GM12878 (cell line): ENCODE measurements at places on chromosomes 13 and 19.
A peak's percentile ranks its signal among the peaks of the same experiment; 100 is the strongest.

- H3K27me3 ChIP-seq = no peaks in the 10 kb centered on the region
- no peak overlapping the region for H3K4me3 ChIP-seq
- H3K4me1 ChIP-seq = no peaks in the 10 kb centered on the region
- no peak for DNase-seq
- peaks cover 33% of the 10 kb centered on the region for H3K36me3 ChIP-seq
- H3K27ac ChIP-seq = no peak overlapping the region
Measured at GRCh38 chr19:12629215-12629614, 18.5 kb downstream of the ZNF791 start.

- H3K27me3 ChIP-seq = no peaks in the 10 kb centered on the region
- peak overlapping the region; percentile 69; the same call in 1 of the 2 replicates for H3K4me3 ChIP-seq
- H3K27ac ChIP-seq = peak overlapping the region; percentile 6; the same call in 1 of the 2 replicates
- H3K36me3 ChIP-seq = no peaks in the 10 kb centered on the region
- no peak for DNase-seq
Measured at GRCh38 chr19:3357992-3358688, 8.2 kb upstream of the NFIC start.

GRCh38 chr19:10422046-10422461, 1.7 kb downstream of the PDE4A start:
- DNase-seq = no peak
- H3K4me3 ChIP-seq = no peak overlapping the region
- peaks cover 56% of the 10 kb centered on the region for H3K4me1 ChIP-seq
- no peak overlapping the region for H3K27ac ChIP-seq
- no peaks in the 10 kb centered on the region for H3K36me3 ChIP-seq
- H3K27me3 ChIP-seq = peaks cover 17% of the 10 kb centered on the region

- H3K36me3 ChIP-seq = no peaks in the 10 kb centered on the region; the same call in 1 of the 2 replicates
- peak overlapping the region; percentile 14; the same call in 1 of the 2 replicates for H3K27ac ChIP-seq
- no peak overlapping the region for H3K4me3 ChIP-seq
- DNase-seq = no peak
- H3K27me3 ChIP-seq = no peaks in the 10 kb centered on the region
- H3K4me1 ChIP-seq = peaks cover 28% of the 10 kb centered on the region
Measured at GRCh38 chr13:99272481-99272880, 14.3 kb upstream of the GPR18 start.

DNA sequence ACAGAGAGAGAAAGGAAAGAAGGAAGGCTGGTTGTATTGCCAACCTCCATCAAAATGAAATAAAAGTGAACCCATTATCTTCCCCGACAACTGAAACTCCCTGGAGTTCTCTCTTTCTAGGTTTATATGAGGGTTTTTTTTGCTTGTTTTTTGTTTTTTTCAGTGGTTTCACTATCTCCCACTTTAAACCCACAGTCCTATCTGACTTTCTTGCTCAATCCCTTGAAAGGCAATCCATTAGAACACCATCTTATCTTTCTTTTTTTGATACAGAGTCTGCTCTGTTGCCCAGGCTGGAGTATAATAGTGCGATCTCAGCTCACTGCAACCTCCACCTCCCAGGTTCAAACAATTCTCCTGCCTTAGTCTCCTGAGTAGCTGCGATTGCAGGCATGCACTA, 158.0 kb upstream of the MIR17HG start:
- no peak for DNase-seq
- H3K4me3 ChIP-seq = no peak overlapping the region
- H3K36me3 ChIP-seq = no peaks in the 10 kb centered on the region
- H3K4me1 ChIP-seq = no peaks in the 10 kb centered on the region
- no peak overlapping the region for H3K27ac ChIP-seq
- H3K27me3 ChIP-seq = no peaks in the 10 kb centered on the region

- no peaks in the 10 kb centered on the region for H3K27me3 ChIP-seq
- H3K4me3 ChIP-seq = no peak overlapping the region
- DNase-seq = no peak
- H3K4me1 ChIP-seq = no peaks in the 10 kb centered on the region
Measured at GRCh38 chr13:33003458-33004019, 12.7 kb upstream of the KL start.

DNA sequence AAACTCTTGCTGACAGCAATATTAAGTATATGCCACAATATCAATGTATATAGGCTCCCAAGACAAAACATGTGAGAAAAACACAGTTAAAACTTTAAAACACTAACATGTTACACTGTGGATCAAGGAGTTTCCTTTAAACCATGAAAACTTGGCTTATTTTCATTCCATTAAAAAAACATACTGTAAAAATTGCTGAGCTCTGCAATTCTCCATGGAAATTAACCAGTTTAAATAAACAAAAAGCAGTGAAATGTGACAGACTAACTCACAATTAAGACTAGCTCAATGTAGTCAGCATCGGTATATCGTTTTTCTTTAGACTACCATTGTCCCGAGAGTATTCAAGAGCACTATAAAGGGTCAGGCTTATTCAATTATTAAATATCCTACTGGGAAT, 930.5 kb upstream of the SLITRK1 start:
- H3K27ac ChIP-seq = no peak overlapping the region
- H3K36me3 ChIP-seq = no peaks in the 10 kb centered on the region
- H3K4me1 ChIP-seq = no peaks in the 10 kb centered on the region
- no peaks in the 10 kb centered on the region for H3K27me3 ChIP-seq
- no peak for DNase-seq

- no peaks in the 10 kb centered on the region for H3K36me3 ChIP-seq
- H3K4me1 ChIP-seq = no peaks in the 10 kb centered on the region
- no peaks in the 10 kb centered on the region for H3K27me3 ChIP-seq
- no peak overlapping the region for H3K27ac ChIP-seq
Measured at GRCh38 chr13:80313668-80314256, 27.2 kb downstream of the SPRY2 start.

DNA sequence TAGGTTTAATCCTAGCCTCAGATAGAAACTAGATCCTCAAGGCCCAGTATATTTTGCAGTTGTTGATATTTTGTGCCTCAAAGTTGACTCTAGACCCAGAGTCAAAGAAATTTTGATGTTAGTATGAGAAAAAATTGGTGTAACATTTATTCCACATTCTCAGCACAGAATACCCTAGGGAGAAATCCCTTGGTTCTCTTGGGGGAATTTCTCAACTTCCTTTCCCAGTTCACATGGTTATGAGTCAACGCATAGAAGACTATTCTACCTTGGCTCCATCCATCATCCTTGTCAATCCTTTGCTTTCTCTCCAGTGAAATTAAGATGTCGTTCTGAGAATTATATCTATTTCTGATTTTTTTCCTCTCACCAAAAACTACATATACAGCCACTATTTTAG, 145.3 kb downstream of the POSTN start:
- no peak for DNase-seq
- H3K27me3 ChIP-seq = no peaks in the 10 kb centered on the region
- no peak overlapping the region for H3K4me3 ChIP-seq

DNA sequence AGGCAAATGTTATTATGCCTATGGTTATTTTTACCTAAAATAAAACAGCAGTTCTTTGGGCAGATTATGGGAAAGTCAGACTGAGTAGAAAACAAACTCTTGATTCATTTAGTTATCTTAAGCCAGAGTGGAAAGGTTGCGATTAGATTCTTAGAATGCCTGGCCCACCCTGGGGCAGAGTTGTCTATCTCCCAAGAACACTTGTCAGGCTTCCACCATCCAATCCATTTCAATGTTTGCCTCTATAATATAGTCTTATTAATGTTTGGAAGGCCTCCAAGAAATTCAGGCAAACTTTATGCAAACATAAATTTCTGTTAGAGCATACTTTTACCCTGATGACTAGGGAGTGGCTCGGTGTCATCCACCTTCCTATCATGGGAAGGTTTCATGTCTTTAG, 207.0 kb downstream of the SLITRK6 start:
- DNase-seq = no peak
- H3K27me3 ChIP-seq = no peaks in the 10 kb centered on the region
- no peak overlapping the region for H3K27ac ChIP-seq
- no peaks in the 10 kb centered on the region for H3K4me1 ChIP-seq

DNA sequence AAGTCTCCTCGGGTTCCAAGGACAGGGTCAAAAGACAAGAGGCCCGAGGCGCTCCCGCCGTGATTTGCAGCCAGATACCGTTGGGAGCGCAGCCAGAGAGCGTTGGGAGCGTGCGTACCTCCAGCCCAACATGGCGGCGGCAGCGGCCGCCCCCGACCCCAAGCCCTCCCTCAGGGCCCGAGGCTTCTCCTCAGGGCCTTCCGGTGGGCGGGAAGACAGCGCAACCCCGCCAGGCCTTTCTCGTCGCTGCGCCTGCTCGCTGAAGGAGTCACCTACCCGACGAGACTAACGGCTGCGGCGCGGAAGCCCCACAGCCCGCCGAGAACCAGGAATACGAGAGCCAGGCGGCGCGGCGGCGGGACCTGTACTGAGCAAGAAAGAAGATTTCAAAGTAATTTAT, 3.2 kb upstream of the ZNF850 start:
- H3K4me1 ChIP-seq = 0 out of 2 replicates have a peak, but pooled peaks cover 4% of the 10 kb centered on the region
- no peak overlapping the region for H3K27ac ChIP-seq
- no peaks in the 10 kb centered on the region for H3K36me3 ChIP-seq
- no peaks in the 10 kb centered on the region for H3K27me3 ChIP-seq
- no peak for DNase-seq
- H3K4me3 ChIP-seq = no peak overlapping the region

- no peaks in the 10 kb centered on the region for H3K27me3 ChIP-seq
- no peaks in the 10 kb centered on the region for H3K36me3 ChIP-seq
- no peak for DNase-seq
- H3K4me3 ChIP-seq = no peak overlapping the region
Measured at GRCh38 chr19:12784871-12785430, 6.3 kb upstream of the JUNB start.

DNA sequence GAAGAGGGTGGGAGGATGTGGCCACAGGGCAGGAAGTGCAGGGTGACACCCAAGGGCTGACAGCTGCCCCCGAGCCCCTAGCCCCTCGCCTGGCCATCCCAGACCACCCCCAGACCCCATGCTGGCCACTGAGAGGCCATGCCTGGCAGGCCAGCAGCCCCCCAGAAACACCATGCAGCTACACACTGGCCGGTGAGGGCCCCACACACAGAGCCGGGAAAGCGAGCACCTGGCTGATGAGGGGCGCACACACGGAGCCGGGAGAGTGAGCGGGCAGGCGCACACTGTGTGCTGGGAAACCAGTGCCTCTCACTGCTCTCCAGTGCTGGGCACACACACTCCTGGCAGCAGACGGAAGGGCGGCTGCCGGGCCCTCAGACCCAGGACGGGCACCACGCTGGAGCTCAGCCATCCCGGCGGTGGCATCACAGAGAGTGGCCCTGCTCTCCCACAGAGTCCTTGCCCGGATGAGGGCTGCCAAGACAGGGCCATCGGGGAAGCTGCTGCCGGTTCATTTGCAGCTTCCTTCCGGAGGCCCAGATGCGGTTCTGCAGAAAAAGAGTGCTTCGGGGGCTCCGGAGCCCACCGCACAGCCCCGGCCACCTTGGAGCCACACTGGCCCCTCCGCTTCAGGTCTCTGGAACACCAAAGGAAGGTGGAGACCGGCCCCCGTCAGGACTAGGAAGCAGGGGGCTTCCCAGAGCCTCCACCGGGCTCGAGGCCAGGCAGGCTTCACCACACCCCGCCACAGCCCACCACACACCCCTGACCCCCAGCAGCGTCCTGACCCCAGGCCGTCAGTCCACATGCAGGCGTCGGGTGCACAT, 76.4 kb downstream of the SPACA7 start:
- no peak overlapping the region for H3K27ac ChIP-seq
- no peaks in the 10 kb centered on the region for H3K4me1 ChIP-seq
- H3K4me3 ChIP-seq = no peak overlapping the region
- H3K27me3 ChIP-seq = no peaks in the 10 kb centered on the region
- H3K36me3 ChIP-seq = no peaks in the 10 kb centered on the region
- DNase-seq = no peak

GRCh38 chr13:48320891-48321510, 17.4 kb downstream of the RB1 start:
- H3K27ac ChIP-seq = no peak overlapping the region
- no peak overlapping the region for H3K4me3 ChIP-seq
- no peaks in the 10 kb centered on the region; the same call in 1 of the 2 replicates for H3K36me3 ChIP-seq
- no peak for DNase-seq
- H3K27me3 ChIP-seq = peaks cover 2% of the 10 kb centered on the region; the same call in 1 of the 2 replicates

GRCh38 chr19:4120559-4121272, 3.2 kb downstream of the MAP2K2 start:
- H3K27me3 ChIP-seq = no peaks in the 10 kb centered on the region
- H3K4me3 ChIP-seq = no peak overlapping the region
- H3K4me1 ChIP-seq = peaks cover 10% of the 10 kb centered on the region
- peaks cover 6% of the 10 kb centered on the region; the same call in 1 of the 2 replicates for H3K36me3 ChIP-seq

DNA sequence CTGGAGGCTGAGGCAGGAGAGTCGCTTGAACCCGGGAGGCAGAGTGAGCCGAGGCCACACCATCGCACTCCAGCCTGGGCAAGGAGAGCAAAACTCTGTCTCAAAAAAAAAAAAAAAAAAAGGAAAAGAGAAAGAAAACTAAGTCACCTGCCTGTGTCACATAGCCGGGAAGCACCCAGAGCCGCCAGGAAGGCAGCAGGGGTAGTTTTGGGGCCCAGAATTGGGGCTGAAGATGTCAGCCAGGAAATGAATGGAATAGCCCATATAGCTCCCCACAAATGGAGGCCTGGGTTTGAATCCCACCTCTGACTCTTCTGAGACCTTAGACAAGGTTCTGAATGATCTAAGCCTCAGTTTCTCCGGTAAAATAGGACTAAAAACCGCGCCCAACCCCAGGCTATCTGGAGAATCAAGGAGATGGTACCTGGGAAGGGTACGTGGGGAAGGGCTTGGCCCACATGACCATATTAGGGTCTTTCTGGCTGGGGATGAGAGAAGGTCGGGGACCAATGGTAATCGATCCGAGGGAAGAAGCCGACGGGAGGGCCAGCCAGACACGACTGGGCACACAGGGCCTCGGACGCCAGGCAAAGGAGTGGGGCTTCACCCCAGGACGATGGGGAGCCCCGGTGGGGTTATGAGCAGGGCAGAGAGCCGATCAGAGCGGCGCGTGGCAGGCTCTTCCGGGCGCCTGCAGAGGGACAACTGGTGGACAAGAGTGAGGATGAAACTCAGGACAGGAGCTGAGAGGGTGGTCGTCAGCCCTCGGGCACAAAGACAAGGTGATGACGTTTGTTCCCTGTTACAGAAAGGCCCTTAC, 14.4 kb downstream of the CCDC124 start:
- DNase-seq = no peak
- peaks cover 2% of the 10 kb centered on the region for H3K27me3 ChIP-seq
- H3K4me1 ChIP-seq = peaks cover 38% of the 10 kb centered on the region
- peak overlapping the region; percentile 38 for H3K27ac ChIP-seq

DNA sequence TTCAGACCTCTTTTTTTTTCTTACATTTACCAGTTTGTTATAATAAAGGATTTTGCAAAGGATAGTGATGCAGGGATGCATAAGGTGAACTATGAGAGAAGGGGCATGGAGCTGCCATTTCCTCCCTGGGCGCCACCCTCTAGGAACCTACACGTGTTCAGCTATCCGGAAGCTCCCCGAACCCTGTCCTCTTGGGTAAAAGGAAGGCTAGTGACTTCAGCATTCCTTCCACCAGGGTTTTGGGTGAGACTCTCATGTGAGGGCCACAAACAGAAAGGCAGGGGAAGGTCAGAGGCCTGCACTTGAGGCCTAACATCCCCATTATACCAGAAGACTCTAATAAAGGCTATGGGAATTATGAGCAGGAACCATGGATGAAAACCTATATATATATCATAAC, 57.3 kb downstream of the IFT88 start:
- no peak overlapping the region for H3K4me3 ChIP-seq
- no peaks in the 10 kb centered on the region for H3K36me3 ChIP-seq
- no peaks in the 10 kb centered on the region for H3K27me3 ChIP-seq
- DNase-seq = no peak
- H3K4me1 ChIP-seq = no peaks in the 10 kb centered on the region

- no peaks in the 10 kb centered on the region for H3K27me3 ChIP-seq
- H3K4me1 ChIP-seq = no peaks in the 10 kb centered on the region
- no peak for DNase-seq
- H3K36me3 ChIP-seq = no peaks in the 10 kb centered on the region
- H3K27ac ChIP-seq = no peak overlapping the region
Measured at GRCh38 chr13:39484506-39485313, 118.3 kb downstream of the LHFPL6 start.
